ENCODE measurements at places on chromosomes 3 and 15.

GRCh38 chr3:160998581-160998980 lies 106.6 kb downstream of the B3GALNT1 start:
- DNase-seq = no peak

DNA sequence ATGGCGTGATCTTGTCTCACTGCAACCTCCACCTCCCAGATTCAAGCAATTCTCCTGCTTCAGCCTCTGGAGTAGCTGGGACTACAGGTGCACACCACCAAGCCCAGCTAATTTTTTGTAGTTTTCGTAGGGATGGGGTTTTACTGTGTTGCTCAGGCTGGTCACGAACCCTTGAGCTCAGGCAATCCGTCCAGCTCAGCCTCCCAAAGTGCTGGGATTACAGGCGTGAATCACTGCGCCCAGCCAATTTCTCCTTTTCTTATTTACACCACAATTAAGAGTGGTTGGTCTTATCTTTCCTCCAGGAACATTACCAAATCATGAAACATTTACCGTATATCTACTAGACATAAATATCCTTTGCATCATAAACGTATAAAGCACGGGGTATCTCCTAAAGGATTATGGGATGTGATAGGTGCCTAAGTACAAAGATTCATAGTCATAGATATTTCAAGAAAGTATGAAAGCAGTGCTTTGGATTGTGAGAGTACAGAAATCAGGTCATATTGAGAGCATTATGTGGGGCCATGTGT lies 194.5 kb downstream of the RBMS3 start:
- DNase-seq = no peak

- no peak for DNase-seq
Measured at GRCh38 chr3:186489507-186489906, 54.7 kb downstream of the CRYGS start.

DNA sequence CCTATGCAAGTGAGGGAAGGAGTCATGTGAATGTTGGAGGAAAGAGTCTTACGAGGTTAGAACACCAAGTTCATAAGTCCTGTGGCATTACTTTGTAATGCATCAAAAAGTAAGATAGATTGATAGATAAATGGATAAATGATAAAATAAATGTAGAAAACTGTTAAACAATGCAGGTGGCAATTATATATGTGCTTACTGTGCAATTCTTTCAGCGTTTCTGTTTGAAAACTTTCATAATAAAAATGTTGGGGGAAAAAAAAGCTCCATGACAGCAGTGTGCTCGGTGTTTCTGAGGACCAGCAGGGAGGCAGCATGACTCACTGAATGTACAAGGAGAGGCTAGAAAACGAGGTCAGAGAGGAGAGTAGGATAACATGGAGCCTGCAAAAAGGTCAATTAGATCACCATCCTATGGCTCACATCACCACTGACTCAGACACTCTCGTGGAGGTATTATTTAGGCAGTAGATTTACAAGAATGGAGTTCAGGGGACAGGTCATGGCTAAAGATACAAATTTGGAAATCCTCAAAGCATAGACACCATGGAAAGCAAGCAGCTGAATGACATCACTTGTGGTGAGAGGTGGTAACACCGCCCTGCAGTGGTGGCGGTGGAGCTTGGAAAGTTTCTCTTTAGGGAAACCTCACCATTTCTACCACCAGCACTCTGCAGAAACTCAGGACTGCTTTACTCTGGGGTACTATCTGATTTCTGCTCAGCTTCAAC lies 219.8 kb downstream of the CTNNB1 start:
- DNase-seq = peak; percentile 23

- no peak for DNase-seq
Measured at GRCh38 chr15:51907136-51907862, 64.3 kb downstream of the LEO1 start.

- DNase-seq = peak; percentile 45
Measured at GRCh38 chr15:40762919-40763800, 708 bp upstream of the GCHFR start.

- no peak for DNase-seq
Measured at GRCh38 chr3:149736175-149736952, 15.9 kb downstream of the COMMD2 start.

GRCh38 chr3:132660052-132660810 lies at the start of gene UBA5:
Gene UBA5 (plus strand): TSS chr3:132660329. CDS start chr3:132660538, 209 bp downstream.
- DNase-seq = peak; percentile 75

- peak; percentile 61 for DNase-seq
Measured at GRCh38 chr3:107064405-107065060, 312.7 kb upstream of the CCDC54 start.

GRCh38 chr15:78992416-78993256 lies 47.8 kb upstream of the CTSH start:
- no peak for DNase-seq

GRCh38 chr15:99961011-99961441 lies 227.8 kb upstream of the LYSMD4 start:
- no peak for DNase-seq

GRCh38 chr3:86948822-86949221 lies 42.1 kb downstream of the VGLL3 start:
- DNase-seq = no peak

GRCh38 chr3:102230057-102230456 lies 204.8 kb upstream of the ZPLD1 start:
- DNase-seq = no peak

DNA sequence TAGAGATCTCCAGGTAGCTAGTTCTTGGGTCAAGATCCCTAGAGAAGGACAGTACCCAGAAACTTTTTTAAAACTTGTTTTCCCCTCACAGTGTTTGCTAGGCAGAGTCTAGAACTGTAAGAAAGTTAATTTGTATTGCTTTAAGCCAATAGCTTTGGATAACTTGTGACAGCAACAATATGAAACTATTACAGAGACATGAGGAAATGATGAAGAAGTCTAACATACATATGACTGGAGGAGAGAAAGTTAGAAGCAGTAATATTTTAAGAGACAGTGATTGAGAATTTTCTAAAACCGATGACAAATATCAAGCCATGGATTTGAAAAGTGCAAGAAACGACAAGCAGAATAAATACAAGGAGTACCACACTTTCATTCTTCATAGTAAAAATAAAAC lies 10.0 kb downstream of the HMG20A start:
- DNase-seq = no peak

DNA sequence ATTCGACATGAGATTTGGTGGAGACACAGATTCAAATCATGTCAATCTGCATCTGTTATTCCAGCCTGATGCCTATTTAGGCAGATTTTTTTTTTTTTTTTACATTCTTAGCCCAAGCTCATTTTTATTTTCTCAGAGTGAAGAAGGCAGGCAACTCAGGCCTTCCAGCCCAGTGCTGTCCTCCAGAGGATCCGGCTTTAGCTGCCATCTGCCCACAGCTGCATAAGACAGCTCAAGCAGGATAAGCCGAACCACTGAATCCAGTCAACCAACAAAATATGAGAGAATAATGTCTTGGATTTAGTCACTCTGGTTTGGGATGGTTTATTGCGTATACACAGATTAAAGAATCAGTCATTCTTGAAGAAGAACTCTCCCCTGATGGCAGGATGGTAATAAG lies 19.9 kb upstream of the COLQ start:
- DNase-seq = no peak

DNA sequence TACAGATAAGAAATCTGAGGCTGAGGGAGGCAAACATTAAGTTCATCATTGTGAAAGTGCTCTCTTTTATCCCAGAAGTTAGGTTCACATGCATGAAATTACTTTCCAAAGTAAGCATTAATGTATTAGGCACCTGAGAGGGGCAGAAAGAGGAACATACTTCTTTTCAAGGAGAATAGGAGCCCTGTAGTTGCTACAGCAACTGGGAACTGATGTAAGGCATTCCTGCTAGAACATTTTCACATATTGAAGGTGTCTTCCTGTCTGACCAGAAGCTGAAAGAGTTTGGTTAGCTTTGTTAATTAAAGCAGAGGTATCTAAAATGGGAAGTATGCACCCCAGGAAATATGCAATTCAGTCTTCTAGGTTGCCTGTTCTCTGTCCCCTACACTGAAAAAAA lies 65.5 kb upstream of the ZBTB20 start:
- DNase-seq = no peak

DNA sequence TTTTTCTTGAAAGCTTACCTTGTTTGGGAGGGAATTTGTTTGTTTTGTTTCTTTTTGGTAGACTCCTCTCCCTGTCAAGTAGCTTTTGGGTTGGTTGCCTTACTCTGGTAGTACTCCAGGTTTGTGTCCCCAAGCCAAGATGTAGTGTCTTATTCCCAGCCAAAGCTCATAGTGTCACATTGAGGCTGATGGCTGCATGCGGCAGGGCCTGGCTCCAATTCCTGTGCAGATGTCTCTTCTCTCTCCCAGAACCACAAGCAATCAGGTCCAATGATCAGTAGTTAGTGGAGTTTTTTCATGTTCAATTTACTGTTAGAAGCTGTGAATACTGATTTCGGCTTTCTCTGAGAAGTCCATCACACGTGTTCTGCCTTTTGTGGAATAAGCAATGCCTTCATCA lies 221.1 kb upstream of the THBS1 start:
- no peak for DNase-seq

- no peak for DNase-seq
Measured at GRCh38 chr3:42192334-42193200, 73.4 kb downstream of the CCK start.

- DNase-seq = no peak
Measured at GRCh38 chr15:77675806-77676415, 43.2 kb upstream of the LINGO1 start.

- DNase-seq = no peak
Measured at GRCh38 chr3:35473956-35474355, 165.4 kb upstream of the ARPP21 start.
